Esophagus squamous epithelium (tissue), 5 donors: ENCODE measurements at places on chromosomes 3 and 15.

DNA sequence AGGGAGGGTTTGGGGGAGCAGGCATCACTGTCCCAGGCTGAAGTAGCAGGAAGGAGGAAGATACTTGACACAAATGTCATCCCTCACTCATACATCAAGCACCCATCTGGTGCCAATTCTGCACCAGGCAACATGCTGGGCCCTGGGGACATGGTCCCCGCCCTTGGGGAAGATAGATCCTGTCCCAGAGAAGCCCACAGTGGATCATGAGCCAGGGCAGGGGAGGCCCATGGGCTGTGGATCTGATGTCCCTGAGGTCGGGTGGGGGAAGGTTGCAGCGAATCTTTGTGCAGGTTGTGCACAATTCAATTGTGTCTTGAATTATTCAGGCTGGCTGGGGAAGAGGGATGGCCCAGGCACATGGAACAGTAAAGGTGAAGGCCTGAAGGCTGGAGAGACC, 6.4 kb upstream of the CCDC33 start:
- DNase-seq = no peak

DNA sequence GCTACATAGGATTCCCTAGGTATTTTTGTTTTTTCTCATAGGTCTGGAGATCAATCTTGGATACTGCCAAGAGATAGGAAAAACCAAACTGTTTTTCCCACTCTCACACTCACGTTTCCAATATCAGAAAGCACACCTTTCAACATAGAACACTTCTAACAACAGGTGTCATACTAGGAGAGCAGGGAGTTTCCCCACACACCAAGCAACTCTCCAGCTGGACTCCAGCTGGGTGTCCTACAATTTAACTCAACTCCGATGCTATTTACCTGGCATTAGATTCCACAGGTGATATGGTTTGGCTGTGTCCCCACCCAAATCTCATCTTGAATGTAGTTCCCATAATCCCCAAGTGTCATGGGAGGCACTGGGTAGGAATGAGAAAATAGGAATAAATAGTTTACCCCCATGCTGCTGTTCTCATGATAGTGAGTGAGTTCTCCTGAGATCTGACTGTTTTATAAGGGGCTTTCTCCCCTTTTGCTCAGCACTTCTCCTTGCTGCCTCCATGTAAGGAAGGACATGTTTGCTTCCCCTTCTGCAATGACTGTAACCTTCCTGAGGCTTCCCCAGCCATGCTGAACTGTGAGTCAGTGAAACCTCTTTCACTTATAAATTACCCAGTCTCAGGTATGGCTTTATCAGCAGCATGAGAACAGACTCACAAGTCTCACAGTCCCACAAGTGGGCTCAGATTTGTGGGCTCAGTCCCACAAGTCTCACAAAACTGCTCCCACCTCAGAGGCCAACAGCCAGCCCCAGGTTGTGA, 354.5 kb upstream of the THBS1 start:
- no peak for DNase-seq

- DNase-seq = no peak
Observed at GRCh38 chr3:112746675-112747280, 99.9 kb downstream of the CD200R1L start.

- no peak for DNase-seq
Observed at GRCh38 chr3:120524171-120524923, 71.8 kb upstream of the NDUFB4 start.

- no peak for DNase-seq
Observed at GRCh38 chr3:126033051-126033745, 50.7 kb downstream of the SLC41A3 start.

DNA sequence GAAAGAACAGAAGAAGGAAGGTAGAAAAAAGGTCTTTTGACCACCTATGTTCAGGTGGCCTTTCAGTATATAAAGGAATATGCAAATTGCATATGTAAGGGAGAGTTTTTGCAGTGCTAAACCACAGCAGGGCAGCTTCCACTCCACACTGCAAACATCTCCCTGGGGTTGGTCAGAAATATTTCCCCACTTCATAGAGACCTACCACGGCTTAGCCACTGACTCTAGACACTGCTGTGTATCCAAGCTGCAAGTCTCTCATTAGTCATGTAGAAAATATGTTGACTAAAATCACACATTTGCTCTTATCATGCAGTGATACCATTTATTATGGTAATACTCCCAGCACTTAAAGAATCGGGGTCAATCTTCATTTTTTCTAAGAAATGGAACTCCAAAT, 214.9 kb upstream of the NR2F2 start:
- DNase-seq = no peak

DNA sequence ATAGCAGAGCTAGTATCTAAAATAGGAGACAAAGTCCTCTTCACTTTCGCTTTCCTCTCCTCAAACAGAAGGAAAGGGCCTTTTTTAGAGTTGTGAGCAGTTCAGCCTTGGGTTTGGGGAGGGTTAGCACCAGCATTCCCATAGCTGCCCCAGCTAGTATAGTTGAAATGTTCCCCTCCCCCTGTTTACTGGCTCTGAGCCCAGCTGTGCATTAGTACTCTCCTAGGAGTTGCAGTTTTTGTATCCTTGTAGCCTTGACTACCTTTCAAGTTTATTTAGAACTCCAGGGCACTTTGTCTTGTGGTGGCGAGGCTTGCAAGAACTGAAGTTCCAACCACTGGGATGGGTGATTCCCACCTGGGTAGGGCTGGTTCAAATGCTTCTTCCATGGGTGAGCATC, 245.1 kb upstream of the NAALADL2 start:
- no peak for DNase-seq

DNA sequence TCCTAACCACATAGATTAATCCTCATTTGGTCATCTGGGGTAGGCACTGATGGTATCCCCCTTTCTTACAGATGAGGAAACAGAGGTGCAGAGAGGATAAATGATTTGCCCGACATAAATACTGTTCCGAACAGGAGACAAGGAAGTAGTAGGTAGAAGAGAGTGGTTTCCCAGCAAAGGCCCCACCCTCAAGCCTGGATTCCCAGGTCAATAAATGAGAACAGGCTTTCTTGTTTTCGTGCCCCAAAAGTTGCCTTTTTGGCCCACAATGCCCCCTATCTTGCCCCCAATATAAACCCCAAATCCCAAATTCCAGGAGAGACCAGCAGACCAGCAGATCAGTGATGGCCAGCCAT, 125.5 kb upstream of the PRR20G start:
- no peak for DNase-seq

GRCh38 chr3:58072052-58072762, 64.0 kb downstream of the FLNB start:
- DNase-seq = no peak

- no peak for DNase-seq
Observed at GRCh38 chr3:52349611-52350395, 33.7 kb downstream of the DNAH1 start.

DNA sequence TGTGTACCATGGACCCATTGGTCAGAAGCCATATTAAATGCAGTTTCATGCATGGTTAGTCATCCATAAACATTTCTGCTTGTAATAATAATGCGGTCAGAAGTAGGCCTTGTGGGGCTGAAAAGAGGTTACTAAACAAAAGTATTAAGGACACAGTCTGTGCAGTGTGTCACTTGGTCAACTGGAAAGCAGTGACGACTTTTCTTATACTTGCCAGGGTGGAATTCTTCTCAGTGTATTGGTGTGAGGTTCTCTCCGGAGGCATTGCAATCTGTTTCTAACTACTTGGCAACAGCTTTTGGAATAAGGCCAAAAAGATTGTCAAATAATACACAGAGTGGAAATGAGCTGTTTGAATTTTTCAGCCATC, 46.8 kb downstream of the CHL1 start:
- DNase-seq = no peak

DNA sequence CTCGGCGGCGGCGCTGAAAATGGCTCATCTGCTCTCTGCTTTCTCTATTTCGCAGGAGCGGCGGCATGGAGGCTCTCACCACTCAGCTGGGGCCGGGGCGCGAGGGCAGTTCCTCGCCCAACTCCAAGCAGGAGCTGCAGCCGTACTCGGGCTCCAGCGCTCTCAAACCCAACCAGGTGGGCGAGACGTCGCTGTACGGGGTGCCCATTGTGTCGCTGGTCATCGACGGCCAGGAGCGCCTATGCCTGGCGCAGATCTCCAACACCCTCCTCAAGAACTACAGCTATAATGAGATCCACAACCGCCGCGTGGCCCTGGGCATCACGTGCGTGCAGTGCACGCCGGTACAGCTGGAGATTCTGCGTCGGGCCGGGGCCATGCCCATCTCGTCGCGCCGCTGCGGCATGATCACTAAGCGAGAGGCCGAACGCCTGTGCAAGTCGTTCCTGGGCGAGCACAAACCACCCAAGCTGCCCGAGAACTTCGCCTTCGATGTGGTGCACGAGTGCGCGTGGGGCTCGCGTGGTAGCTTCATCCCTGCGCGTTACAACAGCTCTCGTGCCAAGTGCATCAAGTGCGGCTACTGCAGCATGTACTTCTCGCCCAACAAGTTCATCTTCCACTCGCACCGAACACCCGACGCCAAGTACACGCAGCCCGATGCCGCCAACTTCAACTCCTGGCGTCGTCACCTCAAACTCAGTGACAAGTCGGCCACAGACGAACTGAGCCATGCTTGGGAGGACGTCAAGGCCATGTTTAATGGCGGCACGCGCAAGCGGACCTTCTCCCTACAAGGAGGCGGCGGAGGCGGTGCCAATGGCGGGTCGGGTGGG, 790 bp downstream of the SKOR1 start:
- no peak for DNase-seq

DNA sequence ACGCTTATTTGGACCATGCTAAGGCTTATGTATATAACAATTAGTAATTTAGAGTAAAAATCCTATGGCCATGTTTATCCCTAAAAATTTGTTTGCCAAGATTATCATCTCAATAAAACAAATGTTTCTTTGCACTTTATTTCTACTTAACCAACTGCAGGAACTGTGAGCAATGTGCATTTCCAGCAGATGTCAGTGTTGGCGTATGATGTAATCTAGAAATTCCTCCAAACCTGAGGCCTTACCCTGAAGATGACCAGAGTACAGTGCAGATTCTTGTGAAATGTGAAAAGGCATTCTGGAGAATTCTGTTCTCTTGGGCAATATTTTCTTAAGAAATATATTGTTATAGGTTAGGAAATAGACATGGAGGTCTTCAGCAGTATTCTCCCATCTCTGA, 205.9 kb downstream of the MBNL1 start:
- no peak for DNase-seq

DNA sequence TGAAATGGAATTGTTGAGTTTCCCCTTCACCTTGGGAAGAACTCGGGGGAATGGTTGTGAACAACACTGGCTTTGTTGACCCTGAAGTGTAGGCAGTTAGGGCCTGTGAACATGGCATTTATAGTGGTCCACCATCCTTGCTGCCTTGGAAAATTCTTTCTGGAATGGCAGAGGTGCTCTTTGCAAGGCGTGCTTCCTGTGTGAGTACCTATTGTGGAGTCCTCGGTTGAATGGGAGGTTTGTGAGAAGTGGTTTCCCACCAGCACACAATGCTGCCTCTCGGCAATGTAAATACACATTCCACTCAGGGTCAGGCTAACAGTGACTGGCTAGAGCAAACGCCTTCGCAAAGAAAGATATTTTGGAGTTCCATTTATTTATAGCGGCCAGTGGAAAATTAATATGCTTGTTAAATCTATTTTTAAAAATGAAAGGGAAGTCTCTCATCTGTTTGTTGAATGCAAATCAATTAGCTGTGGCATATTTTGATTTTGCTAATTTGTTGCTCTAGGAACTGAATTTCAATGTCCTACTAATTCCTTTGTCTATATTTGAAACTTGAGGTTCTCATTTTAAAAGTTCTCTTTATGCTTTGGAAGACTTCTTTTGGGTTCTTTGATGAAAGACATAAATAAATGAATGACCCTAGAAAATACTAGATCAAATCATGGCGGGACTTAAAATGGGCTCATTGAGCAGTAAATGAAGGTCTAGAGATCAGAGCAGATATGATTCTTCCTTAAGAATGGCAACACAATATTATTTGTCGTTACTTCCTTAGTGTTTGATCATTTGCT, 59.5 kb downstream of the FNDC3B start:
- no peak for DNase-seq

- DNase-seq = no peak
Observed at GRCh38 chr15:42679285-42680141, 57.4 kb downstream of the CDAN1 start.

DNA sequence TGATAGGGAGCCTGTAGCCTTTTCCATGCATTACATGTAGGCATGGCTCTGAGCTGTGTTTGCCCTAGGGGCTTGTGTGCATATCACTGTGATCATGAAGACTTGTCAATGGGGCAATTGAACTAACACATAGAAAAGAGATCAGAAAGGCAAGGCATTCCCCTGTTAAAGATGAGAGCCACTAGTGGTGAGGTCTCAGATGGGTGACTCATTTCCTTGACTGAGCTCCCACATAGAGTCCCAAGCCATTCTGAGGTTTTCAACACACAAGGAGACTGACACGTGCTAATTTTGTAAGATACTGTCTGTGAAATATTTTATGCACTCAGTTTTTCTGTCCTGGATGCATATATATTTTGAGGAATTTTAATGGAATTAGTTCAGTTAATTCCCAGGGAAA, 53.8 kb downstream of the SAMMSON start:
- no peak for DNase-seq

DNA sequence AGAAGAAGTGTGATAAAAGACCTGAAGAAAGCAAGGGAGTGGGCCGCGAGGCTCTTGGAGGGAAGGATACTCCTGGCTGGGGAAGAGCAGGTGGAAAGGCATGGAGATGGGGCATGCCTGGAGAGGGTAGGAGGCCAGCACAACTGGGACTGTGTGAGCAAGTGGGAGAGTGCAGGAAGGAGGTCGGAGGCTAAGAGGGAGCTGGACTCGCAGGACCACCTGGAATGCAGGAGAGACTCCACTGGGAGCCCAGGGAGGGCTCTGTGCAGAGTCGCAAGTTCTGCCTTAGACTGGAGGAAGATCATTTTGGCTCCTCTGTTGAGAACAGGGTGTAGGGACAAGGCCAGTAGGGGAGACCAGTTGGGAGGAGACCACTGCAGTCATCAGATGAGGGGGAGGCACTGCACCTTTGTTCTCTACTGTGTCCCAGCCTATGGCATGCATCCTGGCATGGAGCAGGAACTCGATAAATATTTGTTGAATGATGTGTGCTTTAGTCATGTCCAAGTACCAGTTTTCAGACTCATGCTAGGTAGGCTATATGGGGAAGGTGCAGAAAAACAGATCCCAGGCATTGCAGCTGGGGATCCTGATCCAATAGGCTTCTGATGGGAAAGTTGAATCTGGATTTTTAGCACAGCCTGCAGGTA, 13.7 kb downstream of the FAM107A start:
- no peak for DNase-seq

- no peak for DNase-seq
Observed at GRCh38 chr3:149145356-149145755, 15.9 kb downstream of the HPS3 start.
